ENCODE measurements at places on chromosomes 1 and 21. TPM values are rescaled to one million over a fixed set of nuclear protein-coding genes. Genes with fewer than 3 reads are reported as not detected.

Gene DNMT3L
- not detected for total RNA-seq

Gene ACOT11
- total RNA-seq: 10.4 TPM

Gene PADI3
- 0.21 TPM for total RNA-seq

Gene C8B
- total RNA-seq: not detected

Gene C4BPA
- total RNA-seq: 1.0 TPM

Gene SPRR2B
- not detected for total RNA-seq

Gene AQP10
- total RNA-seq: not detected

Gene CCDC27
- total RNA-seq: not detected

Gene LCE3E
- not detected for total RNA-seq

DNA sequence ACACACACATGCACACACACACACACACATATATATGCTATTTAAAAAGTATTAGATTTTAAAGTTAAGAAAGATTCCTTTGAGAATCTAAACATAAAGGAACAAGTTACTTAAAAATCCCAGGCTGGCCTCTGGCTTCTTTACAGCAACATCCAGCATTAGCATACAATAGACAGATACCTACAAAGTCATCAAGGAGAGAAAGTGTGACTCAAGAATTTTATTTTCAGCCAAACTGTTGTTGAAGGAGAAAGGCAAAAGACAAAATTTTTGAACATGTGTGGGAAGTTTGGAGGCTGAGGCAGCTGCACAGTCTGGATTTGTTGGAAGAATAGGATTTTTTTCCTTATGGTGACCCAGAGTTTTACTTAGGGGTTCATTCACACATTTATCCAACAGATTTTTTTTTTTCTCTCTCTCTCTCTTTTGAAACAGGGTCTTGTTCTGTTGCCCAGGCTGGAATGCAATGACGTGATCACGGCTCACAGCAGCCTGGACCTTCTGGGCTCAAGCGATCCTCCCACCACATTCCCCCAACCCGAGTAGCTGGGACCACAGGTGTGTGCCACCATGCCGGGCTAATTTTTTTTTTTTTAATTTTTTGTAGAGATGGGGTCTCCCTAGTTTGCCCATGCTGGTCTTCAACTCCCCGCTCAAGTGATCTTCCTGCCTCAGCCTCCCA is 24.0 kb upstream of the SPOCD1 start:
- DNase-seq: no peak

DNA sequence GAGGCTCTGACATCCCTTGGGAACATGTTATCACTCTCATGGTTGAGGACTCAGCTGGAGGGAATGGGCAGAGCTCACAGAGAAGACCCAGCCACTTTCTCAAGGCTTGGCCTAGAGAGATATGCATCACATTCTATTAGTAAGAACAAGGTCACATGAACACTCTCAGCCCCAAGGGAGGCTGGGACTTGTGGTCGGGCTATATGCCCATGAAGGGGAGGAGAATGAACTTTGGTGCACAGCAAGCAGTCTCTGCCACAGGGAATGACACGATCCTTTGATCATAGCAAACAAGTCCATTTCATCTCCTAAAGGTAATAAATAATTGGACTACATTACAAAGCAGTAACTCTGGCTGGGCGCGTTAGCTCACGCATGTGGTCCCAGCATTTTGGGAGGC is 105.7 kb downstream of the SYF2 start:
- DNase-seq: no peak

DNA sequence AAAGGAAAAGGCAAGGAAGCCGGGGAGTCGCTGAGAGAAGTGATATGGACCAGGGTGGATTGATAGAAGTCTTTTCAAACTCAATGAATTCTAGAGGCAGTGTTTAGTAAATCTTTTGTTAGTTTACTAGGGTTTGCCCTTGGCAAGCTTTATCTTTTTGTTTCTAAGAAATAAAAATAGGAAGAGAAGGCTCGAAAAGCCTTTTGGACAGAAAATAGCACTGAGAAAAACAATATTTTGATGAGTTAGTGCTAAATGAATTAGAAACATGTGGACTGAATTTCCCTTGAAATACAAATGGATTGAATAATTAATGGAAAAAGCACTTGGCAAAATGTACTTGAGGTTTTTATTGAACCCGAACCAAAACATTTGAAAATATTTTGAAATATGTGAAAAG is 121.8 kb upstream of the SPAG17 start:
- no peak for DNase-seq

- no peak for DNase-seq
Observed at GRCh38 chr1:212702672-212703071, 3.0 kb upstream of the BATF3 start.

- no peak for DNase-seq
Observed at GRCh38 chr1:29789910-29790247, 553.6 kb downstream of the PTPRU start.

DNA sequence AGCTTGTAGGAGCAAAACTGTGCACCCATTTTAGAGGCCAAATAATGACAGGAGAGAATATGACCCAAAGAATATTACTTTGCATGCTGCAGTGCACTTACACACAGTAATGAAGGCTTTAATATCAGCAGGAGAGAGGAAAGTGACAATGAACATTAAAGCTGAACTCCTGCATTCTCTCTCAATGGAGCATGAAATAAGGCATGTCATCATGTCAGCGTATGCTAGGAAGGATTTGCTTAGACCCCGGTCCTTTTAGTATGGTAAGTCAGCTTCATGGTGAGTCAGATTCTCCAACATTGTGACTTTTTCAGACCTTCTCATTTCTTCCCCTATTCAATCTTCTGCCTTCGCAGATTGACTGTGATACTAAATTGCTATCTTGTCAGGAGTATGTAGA is 210.7 kb upstream of the TMPRSS15 start:
- no peak for DNase-seq

- peak; percentile 61 for DNase-seq
Observed at GRCh38 chr1:8701794-8702471, 115.5 kb downstream of the RERE start.

GRCh38 chr1:30226648-30227047 is 496.7 kb downstream of the MATN1 start:
- DNase-seq: no peak

GRCh38 chr1:228292609-228292911 is 84.7 kb downstream of the OBSCN start:
- no peak for DNase-seq

GRCh38 chr1:232596666-232597303 is 33.1 kb downstream of the SIPA1L2 start:
- no peak for DNase-seq

DNA sequence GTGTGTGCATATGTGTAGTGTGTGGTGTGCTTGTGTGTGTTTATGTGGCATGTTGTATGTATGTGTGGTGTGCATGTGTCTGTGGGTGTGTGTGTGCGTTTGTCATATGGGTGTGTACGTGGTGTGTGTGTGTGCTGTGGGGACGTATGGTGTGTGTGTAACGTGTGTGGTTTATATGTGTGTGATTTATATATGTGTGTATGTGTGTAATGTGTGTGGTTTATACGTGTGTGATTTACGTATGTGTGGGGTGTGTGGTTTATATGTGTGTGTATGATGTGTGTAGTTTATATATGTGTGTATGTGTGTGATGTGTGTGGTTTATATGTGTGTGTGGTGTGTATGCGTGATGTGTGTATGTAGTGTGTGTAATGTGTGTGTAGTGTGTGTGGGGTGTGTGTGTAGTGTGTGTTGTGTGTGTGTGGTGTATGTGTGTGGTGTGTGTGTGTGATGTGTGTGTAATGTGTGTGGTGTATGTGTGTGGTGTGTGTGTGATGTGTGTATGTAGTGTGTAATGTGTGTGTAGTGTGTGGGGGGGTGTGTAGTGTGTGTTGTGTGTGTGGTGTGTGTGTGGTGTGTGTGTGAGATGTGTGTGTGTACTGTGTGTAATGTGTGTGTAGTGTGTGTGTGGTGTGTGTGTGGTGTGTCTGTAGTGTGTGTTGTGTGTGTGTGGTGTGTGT is 32.3 kb upstream of the ADARB1 start:
- no peak for DNase-seq

DNA sequence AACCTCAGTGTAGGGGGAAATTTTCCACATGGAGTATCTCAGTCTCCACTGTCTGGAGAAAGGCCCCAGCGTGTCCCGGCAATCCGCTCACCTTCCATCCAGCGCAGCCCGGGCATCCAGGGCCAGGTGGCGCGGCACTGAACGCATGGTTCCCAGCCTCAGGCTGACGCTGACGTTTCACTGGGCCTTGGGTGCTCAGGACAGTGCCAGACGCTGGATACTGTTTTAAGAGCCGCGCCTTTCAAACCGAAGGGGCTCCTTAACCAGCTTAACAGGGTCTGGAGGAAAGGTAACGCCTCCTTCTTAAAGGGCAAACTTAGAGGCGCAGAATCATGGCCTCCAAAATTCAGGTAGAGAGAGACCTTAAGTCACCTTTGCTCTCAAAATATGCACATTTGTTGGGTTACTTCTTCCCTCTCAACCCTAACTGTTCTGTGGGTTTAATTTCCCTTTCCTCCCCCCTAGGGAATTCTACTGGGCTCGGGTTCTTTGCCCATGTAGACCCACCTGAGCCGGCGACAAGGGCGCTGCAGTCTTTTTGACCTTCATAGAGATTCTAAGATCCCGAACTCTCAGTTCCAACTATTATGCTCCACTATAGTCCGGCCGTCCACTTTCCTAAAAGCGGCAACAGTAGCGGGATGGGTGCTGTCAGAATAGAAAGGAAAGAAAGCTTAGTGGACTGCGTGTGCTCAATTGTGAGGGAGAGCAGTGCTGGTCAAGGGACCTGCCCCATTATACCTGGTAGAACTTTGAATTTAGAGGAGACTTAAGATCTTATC is 3.5 kb upstream of the LHX9 start:
- no peak for DNase-seq

DNA sequence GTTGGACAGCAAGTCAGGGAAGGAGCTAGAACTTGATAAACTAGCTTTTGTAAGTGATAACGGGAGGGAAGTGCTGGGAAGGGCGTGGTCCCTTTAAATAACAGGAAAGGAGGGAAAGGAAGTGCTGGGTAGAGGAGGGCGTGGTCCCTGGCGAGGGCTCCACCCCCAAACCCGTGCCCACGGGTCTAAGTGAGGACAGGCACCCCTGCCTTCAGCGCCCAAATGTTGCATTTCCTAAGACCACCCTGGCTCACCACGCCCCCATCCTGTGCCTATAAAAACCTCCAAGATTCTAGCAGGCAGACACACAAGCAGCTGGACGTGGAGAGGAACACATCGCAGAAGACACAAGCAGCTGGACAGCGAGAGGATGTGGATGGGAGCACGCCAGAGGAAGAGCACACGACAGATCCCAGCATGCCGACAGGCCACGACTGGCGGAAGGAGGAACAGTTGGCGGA is 58.5 kb downstream of the PALMD start:
- no peak for DNase-seq
